ENCODE measurements at places on chromosomes 11 and 22.

DNA sequence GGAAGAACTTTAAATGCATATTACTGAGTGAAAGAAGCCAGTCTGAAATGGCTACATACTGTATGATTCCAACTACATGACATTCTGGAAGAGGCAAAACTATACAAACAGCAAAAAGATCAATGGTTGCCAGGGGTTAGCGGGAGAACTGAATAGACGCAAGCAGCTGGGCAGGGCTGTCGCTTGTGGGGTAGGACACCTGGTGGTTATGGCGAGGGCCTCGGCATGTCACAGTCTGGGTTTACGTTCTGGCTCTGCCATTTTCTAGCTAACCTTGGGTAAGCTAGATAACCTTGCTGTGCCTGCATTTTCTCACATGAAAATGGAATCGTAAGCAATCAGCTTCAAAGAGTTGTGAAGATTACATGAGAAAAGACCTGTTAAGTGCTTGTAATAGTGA, 55.2 kb upstream of the SYT13 start:
- no peak for DNase-seq

- DNase-seq, result no peak
Measured at GRCh38 chr11:110356762-110357671, 60.6 kb upstream of the RDX start.

- DNase-seq, result no peak
Measured at GRCh38 chr11:73566977-73567755, 30.7 kb downstream of the FAM168A start.

- DNase-seq, result no peak
Measured at GRCh38 chr22:50019316-50019715, 6.8 kb upstream of the IL17REL start.

GRCh38 chr22:39537975-39538374, 5.4 kb upstream of the RPS19BP1 start:
- no peak for DNase-seq

DNA sequence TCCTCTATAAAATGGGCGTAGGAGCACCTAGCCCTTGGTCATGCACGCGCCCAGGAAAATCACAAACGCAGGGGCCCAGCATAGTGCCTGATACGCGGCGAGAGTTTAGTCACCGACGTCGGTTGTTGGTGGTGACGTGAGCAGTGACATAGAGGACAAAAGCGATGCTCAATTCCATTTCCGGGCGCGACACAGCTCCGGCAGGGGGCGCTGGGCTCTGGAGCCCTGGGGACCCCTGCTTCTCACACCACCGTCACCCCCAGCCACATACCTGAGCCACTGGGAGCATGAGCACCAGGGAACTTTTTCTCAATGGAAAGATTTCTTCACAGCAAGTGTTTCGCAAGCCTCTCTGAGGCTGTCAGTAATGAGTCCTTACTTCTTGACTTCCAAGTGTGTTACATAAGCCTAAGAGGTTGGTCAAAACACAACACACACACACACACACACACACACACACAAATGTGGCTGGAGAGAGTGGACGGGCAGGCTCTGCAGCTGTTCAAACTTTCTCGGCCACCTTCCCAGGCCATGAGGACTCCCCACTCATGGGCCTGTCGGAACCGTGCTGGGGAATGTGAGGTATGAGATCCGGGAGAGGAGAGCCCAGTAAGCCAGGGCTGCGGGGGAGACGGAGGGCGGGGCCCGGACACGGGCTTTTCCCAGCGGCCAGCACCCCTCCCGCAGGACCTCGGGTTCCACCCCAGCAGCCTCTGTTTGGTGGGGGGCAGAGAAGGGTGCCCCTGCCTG, 36.9 kb upstream of the LINC01488 start:
- peak; percentile 28 for DNase-seq

DNA sequence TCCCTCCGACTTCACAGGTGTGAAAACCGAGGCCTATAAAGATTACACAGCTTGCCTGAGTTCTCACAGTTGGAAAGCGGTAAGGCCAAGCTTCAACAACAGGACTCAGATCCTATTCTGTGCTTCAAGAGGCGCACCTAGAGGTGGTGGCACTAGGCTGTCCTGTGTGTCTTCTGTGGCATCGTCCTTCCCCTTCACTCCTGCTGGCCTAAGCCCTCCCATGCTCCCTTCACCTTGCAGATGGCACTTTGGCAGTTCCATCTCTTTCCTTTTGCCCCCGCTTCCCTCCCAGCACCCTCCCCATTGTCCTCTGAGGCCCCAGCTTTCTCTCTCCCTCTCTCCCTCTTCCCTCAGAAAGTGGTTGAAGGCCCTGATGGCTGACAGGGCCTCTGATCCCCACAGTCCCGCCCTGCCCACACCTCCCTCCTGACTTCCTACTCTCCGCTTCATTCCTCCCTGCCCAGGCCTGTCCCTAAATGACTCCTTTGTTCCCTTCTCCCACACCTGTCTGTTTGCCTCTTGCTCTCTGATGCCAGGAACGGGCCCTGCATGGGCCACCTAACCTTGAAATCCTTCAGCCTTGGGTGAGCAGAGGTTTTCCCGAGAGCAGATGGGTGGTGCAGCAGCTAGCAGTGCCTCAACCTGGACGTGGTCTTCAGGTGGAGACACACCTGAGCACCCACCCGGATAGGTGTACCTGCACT, 5.8 kb downstream of the TRIM29 start:
- DNase-seq, result no peak

DNA sequence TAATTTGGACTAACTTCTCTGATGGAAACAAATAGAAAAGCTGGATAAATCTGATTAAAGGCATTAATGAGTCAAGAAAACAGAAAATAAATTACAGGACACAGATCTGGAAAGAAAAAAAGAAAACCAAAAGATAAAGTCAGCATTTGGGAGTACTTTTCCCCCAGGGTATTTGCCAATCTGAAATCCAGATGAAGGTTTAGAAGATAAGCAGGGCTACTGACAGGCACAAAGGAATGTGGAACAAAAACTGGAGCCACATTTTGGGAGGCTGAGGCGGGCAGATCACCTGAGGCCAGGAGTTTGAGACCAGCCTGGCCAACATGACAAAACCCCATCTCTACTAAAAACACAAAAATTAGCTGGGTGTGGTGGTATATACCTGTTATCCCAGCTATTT, 57.2 kb downstream of the SBF2 start:
- no peak for DNase-seq

GRCh38 chr11:19555266-19555665, 157.4 kb upstream of the NAV2 start:
- no peak for DNase-seq

Data from Ammon's horn (tissue), 1 donor.